ENCODE measurements at places on chromosomes 6 and 20.

GRCh38 chr20:45311589-45312211 lies 3.6 kb upstream of the MATN4 start:
- DNase-seq: peak; percentile 65

- no peak for DNase-seq
These were observed 64.0 kb upstream of the ADGRF4 start for GRCh38 chr6:47634210-47635047.

DNA sequence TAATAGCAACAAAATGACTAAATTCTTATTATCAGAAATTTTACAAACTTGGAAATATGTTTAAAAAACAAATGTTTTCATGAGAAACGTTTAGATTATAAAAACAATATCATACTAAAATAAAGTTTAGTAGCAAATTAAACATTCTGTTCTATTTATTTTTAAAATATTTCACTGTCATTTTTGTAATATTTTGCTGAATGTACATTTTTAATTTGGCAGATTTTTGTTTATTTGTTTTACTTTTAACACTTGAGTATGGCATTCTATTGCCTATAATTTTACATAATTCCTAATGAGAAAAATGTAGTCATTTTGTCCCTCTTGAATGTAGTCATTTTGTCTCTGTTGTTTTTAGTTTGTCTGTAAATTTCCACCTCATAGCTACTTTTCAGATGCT lies 1400.2 kb downstream of the GRIK2 start:
- no peak for DNase-seq

- DNase-seq: no peak
These were observed 112.7 kb downstream of the FHL5 start for GRCh38 chr6:96675597-96675996.

GRCh38 chr6:92273694-92274093 lies 1145.7 kb downstream of the EPHA7 start:
- DNase-seq: no peak
